ENCODE measurements at places on chromosomes 7 and 10.

DNA sequence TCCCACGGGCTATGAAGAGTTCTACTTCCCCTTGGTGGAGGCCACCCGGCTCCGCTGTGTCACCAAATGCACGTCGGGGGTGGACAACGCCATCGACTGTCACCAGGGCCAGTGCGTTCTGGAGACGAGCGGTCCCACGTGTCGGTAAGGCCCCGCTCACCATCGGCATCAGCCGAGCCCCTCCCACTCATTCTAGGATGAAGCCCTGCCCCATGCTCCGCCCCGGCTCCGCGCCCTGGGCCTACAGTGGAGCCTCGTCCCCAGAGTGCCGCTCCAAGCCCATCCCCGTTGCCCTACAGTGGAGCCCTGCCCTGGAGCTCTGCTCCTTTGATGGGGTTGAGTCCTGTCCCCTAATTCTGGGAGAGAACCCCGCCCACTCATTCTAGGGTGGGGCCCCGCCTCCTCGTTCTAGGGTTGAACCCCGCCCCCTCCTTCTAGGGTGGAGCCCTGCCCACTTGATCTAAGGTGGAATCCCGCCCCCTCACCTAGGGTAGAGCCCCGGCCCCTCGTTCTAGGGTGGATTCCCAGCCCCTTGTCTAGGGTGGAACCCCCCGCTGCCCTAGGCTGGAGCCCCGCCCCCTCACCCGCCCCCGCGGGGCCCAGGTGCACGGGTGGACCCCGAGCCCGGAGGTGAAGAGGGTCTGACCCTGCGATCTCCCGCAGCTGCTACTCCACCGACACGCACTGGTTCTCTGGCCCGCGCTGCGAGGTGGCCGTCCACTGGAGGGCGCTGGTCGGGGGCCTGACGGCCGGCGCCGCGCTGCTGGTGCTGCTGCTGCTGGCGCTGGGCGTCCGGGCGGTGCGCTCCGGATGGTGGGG is 3.4 kb upstream of the MUC12 start:
- DNase-seq, result no peak

- DNase-seq, result no peak
Measured at GRCh38 chr7:154628556-154628955, 374.4 kb downstream of the PAXIP1 start.

DNA sequence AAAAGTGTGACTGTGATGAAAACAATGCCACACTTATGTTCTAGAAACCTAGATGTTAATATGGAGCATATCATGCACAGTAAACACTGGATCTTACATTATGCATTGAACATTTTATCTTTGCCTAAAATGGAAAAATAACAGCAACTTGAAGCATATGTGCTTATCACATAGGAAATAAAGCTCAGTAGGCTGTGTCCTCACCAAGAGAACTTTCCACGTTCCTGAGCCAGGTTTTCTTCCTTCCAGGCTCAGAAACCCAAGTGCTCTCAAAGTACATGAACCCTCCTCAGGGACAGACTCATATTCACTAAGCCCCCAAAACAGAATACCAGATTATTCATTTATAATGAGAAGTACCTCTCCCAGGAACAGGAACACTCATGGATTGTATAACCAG is 79.4 kb upstream of the PRKAR2B start:
- no peak for DNase-seq

DNA sequence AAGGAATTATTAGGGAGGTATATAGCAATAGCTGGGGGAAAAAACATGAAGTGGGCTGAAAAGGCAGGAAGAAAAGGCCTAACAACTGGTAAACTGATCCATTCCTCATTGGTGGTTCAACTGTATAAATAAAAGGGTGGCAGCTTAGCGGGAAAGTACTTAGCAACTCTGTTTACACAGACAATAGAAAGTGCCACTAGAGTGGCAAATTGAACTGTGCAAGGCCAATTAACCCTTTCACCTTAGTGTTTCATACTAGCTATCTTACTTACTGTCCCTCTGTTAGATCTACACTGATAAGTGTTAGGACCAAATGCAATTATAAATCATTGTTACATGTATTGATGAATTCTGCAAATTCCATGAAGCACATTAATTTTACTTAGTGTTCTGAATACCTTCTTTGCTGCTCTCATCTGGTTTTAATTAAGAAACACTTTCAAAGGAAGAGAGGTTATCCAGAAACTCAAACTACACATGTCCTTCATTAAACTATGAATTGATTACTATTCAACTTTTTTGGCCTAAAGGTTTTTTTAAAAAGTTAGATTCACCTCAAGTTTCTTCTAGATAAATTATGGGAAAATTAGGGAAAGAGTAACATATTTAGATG is 28.0 kb downstream of the DNAJC1 start:
- no peak for DNase-seq

Measured in DND-41 (cell line).